Activated CD8-positive, alpha-beta memory T cell treated with anti-CD3 and anti-CD28 coated beads for 1 hour (primary cell): ENCODE measurements at places on chromosomes 12 and 14.

GRCh38 chr14:102810523-102810922 lies 33.3 kb downstream of the TRAF3 start:
- no peak for DNase-seq

- DNase-seq = no peak
Measured at GRCh38 chr12:44750468-44750867, 125.6 kb downstream of the NELL2 start.

DNA sequence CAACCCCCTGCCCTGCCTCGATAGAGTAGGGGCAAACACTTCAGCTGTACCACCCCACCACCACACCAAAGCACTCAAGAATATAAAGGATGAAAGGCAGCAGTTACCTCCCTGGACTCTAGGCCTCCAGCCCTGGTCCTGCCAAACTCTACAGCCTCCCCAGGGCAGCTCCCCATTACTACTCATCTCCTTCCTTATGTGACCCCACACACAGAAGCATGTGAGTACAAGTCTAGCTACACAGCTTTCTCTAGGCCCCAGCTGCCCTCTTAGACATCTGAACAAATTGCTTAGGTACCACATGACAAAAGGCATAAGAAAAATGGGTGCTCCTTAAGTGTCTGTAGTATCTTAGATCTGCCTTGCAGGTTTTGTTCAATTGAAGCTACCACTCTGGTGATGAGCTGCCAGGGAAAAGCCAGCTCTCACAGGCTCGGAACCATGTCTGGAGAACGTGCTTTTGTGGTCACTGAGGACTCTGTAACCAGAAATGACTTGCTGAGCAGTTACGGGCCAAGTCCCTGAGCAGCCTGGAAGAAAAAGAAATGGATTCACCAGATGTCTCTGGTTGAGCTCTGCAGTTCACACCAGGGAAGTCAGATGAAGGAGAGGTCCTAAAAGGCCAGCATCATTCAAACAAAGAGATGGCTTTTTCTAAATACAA lies 32.8 kb downstream of the FMNL3 start:
- no peak for DNase-seq

DNA sequence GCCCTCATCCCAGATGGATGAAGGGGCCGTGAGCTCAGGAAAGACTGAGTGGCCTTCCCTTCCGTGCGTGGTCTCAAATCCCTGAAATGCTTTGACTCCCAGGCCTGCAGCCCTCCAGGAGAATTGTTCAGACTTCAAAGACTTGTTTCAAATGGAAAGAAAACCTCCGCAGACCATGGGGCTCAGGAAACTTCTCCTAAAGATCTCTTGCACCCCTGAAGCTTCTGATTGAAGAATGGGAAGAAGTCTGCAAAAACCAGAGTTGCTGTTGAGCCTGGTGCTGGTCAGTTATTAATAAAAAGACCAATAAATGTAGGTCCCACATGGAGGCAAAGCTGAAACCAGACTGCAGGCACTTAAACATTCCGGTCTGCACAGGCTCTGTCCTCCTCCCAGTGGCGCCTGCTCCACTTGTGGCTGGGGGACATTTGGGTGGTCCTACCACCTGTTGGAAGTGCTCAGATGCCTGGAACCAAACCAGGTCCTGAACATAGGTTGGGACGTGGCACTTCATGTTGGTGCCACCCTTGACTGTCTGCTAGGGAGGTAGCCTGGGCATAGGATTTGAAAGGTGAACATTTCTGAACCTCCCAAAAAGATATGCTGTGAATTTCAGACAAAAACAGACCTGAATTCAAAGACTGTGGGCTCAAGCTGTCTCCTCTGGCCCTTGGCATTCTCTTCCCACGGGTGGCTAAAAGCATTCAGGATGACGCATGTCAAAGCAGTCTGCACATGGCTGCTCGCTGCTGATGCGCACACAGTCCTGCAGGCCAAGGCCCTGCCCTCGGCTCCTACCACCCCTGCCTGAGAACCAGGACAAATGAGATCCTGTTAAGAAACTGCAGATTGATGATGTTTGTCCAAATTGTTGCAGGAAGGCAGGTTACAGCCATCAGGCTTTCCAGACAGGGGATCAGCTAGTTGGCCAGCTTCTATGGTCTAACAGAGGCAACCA lies 36.2 kb upstream of the MEG3 start:
- DNase-seq = no peak

GRCh38 chr14:37139710-37140109 lies 32.7 kb downstream of the SLC25A21 start:
- no peak for DNase-seq

GRCh38 chr12:100681074-100681473 lies 107.6 kb downstream of the GAS2L3 start:
- DNase-seq = no peak

DNA sequence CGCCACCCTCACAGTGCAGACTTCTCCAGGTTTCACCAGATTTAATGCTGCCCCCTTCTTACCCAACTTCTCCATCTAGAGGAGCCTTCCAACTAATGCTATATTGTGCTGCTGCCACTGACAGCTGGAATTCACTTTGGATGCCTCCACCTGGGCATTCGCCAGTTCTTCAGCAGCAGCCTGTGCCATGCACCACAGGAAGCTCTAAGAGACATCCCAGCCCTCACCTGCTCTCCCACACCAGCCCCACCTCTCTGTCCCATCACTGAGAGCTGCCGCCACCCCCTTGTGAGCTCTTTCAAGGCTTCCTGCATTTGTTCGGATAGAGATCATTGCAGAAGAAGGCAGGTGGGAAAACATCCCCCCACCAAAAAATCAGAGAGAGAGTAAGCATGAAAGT lies 4.6 kb upstream of the KRT2 start:
- no peak for DNase-seq

DNA sequence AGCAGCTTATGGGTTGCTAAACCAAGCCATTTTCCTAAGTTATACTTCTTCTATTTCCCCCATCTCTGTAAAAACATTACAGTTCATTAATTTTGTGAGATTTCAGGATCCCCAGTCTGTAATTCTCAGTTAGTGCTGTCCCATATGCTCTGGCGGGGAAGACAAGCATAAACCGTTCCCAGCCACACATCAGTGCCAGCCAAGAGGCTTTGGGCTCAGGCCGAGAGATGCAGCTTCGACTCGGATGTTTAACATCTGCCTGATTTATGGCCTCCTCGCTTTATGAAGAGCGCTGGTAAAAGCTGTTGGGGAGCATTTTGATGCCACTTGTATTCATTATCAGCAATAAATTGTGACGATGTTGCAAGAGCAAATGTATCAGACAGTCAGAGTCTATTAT lies 349.1 kb upstream of the CCDC196 start:
- DNase-seq = no peak

DNA sequence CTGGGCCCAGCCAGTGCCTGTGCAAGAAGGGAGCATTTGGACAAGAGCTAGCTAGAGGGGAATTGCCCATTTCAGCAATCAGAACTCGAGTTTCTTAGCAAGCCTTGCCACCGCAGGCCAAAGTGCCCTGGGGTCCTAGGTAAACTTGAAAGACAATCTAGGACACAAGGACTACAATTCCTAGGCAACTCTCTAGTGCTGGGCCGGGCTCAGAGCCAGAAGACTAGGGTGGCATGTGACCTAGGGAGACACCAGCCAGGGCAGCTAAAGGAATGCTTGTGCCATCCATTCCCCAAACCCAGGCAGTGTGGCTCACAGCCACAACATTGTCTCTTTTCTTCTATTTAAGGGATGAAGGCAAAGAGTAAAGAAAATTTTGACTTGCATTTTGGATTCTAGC lies 205.0 kb downstream of the BMP4 start:
- DNase-seq = no peak

- no peak for DNase-seq
Measured at GRCh38 chr14:69473946-69474345, 10.6 kb upstream of the PLEKHD1 start.

DNA sequence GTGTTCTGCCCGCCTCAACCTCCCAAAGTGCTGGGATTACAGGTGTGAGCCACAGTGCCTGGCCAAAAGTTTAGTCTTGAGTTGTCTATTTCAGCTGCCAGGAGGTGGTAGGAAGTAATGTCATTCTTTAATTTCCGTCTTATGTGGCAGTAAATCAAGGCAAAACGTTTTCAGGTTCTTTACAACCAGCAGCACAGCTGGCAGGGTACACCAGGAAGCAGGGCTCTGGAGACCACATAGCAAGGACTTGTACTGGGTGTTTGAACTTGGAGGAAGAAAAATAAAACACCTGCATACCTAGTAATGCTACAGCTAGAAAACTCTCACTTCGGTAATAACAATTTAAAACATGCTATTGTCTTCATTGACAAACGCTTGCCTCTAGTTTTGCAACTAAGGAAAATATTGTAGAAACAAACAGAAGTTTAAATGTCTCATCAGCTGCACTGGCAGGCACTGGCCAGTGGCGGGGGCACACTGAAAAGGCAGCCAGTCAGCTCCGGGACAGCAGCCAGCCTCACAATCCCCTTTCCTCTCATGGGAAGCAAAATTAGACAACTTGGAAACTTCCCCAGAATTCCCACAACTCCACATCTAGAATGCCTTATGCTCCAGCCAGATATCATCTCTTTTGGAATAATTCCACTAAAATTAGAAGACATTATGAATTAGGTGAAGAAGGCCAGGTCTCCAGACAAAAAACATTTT lies 72.2 kb downstream of the CLIP1 start:
- no peak for DNase-seq

GRCh38 chr12:80567401-80567800 lies 123.4 kb downstream of the PTPRQ start:
- DNase-seq = no peak

GRCh38 chr12:31835276-31835882 lies 106.6 kb upstream of the AMN1 start:
- no peak for DNase-seq

DNA sequence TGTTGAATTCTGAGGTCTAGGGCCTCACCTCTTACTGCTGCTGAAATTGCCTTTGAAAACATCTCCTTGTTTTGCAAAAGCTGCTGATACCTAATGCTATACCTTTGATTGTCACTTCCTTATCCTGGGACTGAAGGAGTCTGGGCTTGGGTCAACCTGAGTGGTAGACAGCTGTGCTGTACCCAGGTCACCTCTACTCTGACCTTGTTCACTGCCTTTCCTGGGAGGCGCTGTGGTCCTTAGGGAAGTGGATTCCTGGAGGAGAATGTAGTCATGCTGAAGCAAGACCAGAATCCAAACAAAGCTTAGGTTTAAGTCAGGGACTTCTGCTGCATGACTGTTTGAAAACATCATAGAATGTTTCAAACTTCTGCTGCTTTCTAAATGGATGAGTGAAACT lies 191.4 kb downstream of the SNAPC1 start:
- DNase-seq = no peak

DNA sequence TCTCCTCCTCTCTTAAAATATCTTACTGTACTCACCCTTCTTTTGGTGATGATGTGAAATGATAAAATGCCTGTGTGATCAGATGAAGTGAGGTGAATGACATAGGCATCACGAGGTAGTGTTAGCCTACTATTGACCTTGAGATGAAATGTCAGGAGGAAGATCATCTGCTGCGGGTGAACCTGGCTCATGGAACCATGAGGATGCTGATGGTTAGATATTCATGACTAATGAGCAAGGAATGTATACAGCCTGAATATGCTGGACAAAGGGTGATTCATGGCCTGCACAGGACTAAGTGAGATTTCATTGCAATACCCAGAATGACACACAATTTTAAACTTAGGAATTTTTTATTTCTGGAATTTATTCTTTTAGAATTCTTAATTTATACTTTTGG lies 89.6 kb downstream of the DAAM1 start:
- no peak for DNase-seq

- DNase-seq = peak; percentile 12
Measured at GRCh38 chr14:49971156-49972130, 78.6 kb downstream of the ARF6 start.

- no peak for DNase-seq
Measured at GRCh38 chr14:77076113-77076631, 21.9 kb upstream of the CIPC start.

DNA sequence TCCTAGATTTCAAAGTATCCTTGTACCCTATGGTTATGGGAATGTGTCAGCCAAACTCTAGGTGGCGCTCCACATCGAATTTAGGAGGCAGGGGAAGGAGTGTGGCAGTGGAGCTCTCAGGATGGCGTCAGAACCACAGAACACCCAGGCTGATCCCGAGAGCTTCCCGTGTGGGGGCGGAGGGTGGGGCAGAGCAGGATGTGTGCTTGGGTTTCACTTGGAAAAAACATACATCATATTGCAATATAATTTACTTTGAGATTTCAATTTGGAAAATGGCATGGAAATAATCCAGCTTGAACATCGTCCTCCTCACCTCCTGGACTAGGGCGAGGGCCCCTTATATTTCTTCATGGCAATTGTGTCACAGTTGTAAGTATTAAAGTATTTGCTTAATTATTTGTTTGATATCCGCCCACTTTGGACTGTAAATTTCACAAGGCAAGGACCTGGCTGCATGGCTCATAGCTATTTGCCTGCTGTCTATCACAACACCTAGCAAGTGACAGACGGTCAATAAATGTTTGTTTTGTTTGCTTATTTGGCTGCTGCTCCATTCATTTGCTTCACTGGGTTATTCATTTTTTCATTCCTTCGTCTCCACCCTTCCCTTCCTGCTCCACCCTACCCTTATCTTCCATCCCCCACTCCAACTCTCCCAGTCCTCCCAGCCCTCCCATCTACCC lies 221.5 kb upstream of the HMGA2 start:
- DNase-seq = peak; percentile 0

DNA sequence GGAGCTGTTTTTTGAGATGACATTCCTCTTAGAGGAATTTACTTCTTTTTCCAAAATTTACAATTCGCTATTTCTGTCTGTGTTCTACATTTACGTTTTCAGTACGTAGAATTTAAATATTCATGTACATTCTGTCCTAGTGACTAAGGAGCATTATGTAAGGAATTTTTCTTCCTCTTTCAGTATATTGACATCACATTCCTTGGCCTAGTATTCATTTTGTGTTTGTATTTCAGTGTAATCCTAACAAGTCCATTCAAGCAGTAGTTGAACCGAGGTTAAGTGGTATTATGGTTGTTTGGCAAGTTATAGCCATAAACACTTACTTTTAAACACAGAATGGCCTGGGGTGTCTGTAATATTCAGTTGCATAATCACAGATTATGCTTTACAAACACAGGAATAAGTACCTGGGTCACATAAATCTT lies 465.2 kb downstream of the PCNX1 start:
- DNase-seq = no peak

DNA sequence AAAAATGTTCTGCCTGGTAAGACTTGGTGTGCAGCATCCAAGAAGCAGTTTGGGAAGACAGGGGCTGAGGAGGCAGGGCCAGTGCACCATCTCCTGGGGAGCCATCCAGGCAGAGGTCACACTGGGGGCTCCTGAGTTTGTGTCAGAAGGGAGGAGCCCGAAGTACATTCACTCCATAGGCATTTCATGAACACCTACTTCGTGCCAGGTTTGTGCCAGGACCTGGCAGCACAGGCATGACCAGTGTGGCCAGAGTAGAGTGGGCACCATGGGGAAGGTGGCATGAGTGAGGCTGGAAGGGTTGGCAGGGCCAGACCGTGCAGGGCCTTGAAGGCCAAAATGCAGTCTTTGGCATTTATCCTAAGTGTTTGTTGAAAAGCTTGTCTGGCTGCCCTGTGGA lies 86.5 kb upstream of the RIN3 start:
- DNase-seq = no peak

DNA sequence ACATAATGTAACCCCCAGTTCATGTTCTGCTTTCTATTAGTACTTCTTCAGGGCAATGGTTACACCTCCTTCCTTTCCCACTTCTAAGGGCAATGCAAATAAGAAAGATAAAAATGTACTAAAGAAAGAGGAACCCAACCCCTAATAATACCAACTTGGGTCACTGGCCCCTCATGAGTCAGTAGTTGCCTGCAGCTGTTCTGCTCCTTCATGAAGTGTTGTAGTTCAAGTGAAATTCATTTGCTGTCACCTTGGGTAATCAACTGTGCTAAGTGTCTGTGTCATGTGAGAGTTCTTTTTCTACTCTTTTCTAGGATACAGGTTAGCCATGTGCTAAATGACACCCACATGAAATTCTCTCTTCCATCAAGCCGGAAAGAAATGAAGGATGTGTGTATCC lies 91.8 kb downstream of the PLXNC1 start:
- no peak for DNase-seq
